ENCODE measurements at places on chromosomes 13 and 19.
A peak's percentile ranks its signal among the peaks of the same experiment; 100 is the strongest.

DNA sequence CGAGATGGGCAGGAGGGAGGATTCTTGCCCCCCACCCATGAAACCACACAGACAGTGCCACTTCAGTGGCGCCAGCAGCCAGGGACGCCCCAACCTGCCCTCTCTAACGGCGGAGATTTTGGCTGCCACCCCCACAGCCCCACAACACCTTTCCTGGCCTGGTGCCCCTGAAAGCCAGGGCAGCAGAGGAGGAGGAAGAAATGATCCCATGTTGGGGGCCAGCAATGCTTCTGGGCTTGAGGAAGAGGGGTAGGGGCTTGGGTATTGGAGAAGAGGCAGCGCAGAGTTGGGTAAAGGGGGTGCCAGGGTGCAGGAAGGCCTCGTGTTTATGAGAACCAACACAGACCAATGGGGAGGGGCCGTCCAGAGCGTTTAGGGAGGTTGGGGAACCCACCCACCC lies 1.7 kb downstream of the MLLT1 start:
- DNase-seq: no peak

GRCh38 chr13:30196025-30196424 lies 111.3 kb downstream of the KATNAL1 start:
- DNase-seq: peak; percentile 51

- no peak for DNase-seq
Observed at GRCh38 chr13:99298056-99298455, 9.1 kb downstream of the GPR183 start.

DNA sequence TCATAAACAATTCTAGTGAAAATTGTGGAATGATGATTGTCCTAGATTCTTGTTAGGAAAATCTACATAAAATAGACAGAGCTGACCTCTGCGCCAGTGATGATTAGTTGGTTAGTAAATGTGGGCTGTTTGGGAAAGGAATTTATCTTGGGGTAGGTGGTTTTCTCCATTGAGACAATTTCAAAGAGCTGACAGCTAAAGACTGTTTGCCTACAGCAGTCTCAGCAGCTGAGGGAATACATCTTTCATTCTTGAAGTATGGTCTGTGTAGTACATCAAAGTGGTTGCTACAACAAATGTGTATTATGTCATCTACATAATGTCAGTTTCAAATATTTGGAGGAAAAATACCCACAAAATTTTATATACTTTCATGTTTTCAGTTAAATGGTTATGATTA lies 117.2 kb upstream of the TRPC4 start:
- no peak for DNase-seq

DNA sequence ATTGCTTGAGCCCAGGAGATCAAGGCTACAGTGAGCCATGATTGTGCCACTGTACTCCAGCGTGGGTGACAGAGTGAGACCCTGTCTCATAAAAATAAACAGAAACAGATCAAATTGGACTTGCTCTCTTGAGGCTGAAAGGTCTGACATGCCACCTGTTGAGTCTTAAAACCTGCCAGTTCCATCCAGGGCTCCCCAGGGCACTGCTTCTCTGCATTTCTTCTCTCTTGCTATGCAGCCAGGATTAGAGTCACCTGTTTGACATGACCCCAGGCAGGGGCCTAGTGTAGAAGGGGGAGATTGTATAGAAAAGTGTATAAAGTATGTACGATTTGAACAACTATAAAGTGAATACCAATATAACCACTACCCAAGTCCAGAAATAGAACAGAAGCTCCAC lies 45.4 kb downstream of the ARHGAP35 start:
- no peak for DNase-seq

GRCh38 chr13:44870456-44870929 lies 118.8 kb downstream of the NUFIP1 start:
- DNase-seq: no peak

DNA sequence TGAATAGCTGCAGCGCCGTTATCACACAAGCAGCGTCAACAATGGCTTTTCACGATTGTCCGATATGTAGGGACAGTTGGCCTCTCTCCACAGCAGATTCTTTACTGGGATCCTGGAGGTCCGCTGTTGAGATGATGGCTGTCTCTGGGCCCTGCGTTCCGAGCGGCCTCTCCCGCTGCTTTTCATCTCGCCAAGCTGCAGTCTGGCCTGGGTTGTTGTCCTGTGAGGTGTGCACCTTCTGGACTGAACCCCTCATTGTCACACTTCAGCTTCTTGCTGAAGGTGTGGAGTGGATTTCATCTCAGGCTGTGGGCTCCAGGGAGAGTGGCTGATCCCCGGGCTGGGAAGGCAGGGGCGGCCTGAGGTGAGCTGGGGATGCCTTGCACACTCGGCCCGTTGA lies 9.6 kb downstream of the UPF1 start:
- no peak for DNase-seq

DNA sequence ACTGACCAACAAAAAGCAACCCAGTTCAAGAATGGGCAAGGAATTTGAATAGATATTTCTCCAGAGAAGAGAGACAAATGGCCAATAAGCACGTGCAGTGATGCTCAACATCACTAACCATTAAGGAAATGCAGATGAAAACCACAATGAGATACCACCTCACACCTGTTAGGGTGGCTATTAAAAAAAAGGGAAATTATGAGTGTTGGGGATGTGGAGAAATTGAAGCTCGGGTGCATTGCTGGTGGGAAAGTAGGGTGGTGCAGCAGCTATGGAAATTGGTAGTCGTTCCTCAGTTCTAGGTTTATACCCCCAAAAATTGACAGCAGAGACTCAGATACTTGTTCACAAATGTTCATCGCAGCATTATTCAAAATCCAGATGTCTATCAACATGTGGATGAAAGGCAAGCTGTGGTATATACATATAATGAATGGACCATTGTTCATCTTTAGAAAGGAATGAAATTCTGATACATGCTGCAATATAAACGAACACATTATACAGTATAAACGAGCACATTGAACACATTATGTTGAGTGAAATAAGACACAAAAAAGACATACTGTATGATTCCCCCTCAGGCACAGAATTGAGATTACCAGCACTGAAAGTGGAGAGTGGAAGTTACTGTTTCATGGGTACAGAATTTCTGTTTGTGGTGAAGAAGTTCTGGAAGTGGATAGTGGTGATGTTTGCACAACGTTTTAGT lies 927 bp downstream of the CHAMP1 start:
- no peak for DNase-seq

DNA sequence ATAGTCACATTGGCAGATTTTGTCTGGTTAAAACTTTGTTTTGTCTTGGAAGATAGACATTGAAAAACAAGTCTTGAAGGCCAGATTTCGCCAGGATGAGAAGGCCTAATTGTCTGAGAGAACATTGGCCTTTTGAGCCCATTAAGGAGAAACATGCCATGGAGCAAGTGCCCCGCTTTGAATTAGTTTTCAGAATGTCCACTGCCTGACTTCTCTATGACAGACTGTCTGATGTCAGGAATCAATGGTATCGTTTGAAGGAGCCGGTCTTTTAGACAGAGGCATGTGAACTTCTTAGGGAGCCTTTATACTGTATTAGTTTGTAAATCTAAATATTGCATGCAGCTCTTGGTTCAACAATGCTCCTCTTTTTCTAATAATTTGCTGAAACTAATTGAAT lies 155.9 kb downstream of the DLEU7 start:
- no peak for DNase-seq

- DNase-seq: no peak
Observed at GRCh38 chr13:28099396-28100149, 803 bp downstream of the FLT3 start.

DNA sequence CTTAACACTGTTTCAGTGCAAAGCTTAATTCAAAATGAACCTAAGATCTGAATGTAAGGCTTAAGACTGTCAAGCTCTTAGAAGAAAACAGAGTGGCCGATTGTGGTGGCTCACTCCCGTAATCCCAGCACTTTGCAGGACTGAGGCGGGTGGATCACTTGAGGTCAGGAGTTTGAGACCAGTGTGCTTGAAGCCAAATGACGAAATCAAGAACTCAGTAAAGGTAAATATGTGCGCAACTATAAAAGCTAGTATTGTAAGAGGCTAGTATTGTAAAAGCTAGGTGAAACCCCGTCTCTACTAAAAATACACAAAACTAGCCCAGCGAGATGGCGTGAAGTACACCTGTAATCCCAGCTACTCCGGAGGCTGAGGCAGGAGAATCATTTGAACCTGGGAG lies 12.7 kb downstream of the ATP4B start:
- DNase-seq: no peak

GRCh38 chr13:53683146-53683545 lies 654.5 kb downstream of the OLFM4 start:
- DNase-seq: no peak

DNA sequence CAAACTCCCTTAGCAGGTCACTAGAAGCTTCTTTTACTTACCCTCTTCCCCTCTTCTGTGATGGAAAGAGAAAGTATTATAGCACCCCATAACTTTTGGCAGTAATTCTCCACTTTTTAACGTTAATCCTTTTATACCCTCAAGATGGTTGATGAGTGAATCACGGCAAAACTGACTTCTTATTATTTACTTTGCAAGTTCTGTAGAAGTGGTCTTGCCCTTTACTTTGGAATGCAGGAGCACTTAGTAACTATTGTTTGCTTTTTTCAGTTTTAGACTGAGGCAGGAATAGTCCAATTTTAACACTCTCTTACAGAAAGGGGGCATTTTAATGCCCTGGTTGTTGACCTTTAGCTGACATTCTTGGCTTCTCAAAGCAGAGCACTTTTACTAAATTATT lies 260.1 kb downstream of the LMO7 start:
- DNase-seq: peak; percentile 63

- peak; percentile 31 for DNase-seq
Observed at GRCh38 chr13:94660695-94661326, 51.5 kb downstream of the SOX21 start.

DNA sequence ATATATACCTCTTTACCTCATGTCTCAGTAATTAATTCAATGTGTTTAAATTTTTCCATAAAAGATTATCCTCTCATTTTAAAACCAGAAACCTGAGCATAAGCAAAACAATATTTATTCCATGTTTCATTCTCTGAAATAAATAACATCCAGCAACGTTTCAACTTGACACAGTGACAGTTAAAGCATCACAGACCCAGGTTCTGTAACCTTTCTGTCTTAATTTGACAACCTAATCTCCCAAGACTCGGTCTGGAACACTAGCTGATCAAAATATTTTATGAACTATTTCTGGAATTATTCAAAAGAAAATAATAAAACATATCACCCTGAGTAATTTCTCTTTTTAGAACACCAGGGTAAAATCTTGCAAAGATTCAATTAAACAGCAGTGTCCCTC lies 40.3 kb downstream of the KCTD12 start:
- no peak for DNase-seq

- DNase-seq: no peak
Observed at GRCh38 chr19:6500837-6501739, 1.0 kb downstream of the TUBB4A start.

DNA sequence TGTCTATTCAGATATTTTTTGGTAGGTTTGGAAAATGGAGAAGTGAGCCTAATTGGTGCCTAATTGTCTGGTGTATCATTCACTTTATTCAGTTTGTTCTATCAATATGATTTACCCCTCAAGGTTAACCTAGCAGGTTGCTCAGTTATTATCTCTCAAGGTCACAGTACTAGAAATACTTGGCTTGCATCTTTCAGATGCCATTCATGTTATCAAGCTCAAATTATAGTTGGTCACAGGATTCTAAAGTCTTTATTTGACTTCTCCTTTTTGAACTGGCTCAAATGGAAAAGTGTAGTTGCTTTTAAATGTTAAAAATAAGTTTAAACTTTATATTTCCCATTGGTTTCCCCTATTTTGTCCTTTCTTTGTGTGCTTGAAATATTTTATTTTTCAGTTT lies 2.6 kb downstream of the KCNRG start:
- no peak for DNase-seq

DNA sequence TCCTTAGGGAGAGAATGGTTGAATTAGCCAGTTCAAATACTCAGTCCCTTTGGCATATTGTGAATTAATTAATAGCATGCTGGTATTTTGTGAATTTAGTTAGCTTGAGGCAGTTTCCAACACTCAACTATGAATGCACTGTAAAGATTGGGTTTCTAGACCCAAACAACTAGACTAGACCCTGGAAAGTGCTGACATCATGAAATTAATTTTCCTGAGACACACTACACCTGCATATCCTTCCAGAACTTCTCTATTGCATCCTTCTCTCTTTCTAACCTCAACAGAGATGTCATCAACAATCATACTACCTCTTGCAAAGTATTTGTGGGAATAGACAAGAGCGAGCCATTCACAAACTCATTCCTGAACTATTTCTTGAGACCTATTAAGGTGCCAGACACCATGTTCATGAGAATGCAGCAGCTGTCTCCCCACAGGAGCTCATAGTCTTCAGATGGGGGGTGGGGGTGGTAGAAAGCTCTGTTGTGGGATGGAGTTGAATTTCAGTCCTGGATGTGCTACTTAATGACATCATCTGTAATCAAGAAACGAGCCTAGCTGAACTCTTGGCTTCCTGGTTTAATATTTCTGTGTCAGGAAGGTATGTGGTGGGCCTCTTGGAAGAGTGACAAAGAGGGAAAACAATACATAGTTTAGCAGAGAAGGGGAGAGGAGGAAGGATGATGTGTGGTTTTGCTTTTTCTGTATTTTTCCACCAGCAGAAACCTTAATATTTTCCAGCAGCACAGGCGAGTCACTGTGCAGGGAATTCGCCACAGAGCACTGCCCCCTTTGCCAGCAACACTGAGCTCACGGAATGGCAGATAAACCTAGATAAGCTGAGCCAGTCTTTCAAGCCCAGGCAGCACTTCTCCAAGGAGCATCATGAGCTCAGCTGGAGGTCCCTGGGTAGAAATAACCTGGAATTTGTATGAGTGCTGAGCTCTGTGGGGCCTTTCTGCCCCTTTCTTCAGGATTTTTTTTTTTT lies 53.1 kb upstream of the CYSLTR2 start:
- peak; percentile 86 for DNase-seq

- DNase-seq: peak; percentile 88
Observed at GRCh38 chr13:45325806-45326205, 15.2 kb downstream of the TPT1 start.

DNA sequence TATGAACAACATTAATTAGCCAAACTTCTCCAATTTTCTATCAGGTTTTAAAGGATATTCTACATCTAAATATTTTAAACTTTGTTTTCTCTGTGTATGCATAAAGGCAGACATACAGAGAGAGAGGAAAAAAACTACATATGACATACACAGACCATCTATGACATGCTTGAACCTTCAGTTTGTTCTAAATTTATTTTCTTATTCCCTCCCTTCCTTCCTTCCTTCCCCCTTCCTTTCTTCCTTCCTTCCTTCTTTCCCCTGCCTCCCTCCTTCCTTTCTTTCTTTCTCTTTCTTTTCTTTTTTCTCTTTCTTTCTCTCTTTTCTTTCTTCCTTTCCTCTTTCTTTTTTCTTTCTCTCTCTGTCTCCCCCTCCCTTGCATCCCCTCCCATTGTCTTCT lies 35.8 kb upstream of the CD70 start:
- DNase-seq: no peak

GRCh38 chr13:52848455-52849195 lies at the start of gene PCDH8:
Gene PCDH8 (minus strand): TSS chr13:52848640. CDS start chr13:52848436, 204 bp downstream.
- DNase-seq: no peak

DNA sequence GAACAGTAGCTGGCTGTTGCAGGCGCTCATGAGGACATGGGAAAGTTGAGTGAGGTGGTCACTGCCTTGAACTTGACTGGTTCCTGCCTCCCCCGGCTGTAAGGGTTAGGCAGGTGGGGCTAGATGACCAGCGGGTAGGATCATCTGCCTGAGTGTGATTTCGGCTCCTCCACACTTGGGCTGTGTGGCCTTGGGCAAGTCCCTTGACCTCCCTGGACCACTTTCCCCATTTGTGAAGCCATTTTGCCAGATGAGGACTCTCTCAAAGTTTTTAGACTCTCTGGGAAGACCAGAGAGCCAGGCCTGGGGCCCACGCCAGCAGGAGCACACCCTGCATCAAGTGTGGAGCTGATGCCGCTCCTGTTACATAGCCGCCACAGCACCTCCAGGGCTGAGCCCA lies 9.5 kb downstream of the PPP1R37 start:
- no peak for DNase-seq

- DNase-seq: no peak
Observed at GRCh38 chr19:30086916-30087315, 144.9 kb downstream of the URI1 start.

All from iris pigment epithelial cell (primary cell).